AG10803 (cell line): ENCODE measurements at places on chromosomes 3 and 15.

- DNase-seq: peak; percentile 12
Measured at GRCh38 chr3:130688697-130689470, 57.7 kb downstream of the PIK3R4 start.

DNA sequence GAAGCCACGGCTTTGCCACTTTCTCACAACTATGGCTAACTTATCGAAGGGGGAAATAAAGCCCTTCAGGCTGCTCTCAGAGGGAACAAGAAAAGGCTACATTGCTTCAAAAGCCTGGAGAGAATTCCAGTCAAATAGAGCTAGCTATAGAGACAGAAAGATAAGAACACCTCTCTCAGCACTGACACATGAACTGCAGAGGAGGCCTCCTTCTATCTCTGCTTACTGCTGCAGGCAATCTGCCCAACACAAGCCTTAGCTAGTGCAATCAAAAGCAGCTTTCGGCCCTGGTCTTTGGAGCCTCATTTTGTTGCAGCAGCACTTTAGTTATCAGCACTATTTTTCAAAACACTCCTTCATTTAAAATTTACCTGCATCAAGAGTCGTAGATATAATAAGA, 118.4 kb upstream of the ROBO1 start:
- no peak for DNase-seq

DNA sequence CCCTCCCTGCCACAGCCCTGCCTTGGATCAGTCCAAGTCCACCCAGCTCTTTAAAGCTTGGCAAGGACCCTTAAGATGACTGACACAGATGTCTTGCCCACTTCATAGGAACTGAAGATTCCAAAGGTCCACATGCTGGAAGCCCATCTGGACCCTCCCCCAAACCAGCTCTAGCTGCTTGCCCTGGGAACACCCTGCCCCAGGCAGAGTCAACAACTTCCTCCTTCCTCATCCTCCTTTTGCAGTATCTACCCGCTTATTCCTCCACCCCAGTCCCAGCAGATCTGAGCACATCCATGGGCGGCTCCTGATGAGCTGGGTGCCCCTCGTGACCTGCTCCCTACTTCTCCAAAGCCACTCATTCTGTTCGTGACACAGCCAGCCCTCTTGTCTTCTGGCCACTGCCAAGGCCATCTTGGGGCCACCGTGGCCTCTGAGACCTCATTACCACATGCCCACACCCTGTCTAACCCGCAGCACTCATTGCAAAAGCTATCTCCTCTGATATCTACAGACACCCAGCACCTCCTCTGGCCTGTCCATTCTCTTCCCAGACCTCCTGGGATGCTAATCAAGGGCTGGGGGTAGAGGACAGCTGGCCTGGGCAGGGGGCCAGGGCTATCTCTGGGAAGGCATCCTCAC, 2.0 kb upstream of the PFKFB4 start:
- DNase-seq: no peak

GRCh38 chr3:192958219-192958872, 40.7 kb upstream of the MB21D2 start:
- DNase-seq: no peak

DNA sequence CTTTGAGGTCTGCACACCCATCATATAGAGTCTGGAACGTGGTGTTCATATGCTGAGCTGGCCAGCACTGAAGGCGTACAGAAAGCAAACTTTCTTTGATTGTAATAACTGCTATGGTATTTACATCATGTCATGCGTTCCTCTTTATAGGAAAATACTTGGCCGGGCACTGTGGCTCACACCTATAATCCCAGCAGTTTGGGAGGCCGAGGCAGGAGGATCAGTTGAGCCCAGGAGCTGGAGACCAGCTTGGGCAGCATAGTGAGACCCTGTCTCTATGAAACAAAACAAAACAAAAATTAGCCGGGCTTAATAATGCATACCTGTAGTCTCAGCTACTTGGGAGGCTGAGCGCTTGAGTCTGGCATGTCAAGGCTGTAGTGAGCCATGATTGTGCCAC, 3.4 kb upstream of the SNX22 start:
- DNase-seq: no peak

DNA sequence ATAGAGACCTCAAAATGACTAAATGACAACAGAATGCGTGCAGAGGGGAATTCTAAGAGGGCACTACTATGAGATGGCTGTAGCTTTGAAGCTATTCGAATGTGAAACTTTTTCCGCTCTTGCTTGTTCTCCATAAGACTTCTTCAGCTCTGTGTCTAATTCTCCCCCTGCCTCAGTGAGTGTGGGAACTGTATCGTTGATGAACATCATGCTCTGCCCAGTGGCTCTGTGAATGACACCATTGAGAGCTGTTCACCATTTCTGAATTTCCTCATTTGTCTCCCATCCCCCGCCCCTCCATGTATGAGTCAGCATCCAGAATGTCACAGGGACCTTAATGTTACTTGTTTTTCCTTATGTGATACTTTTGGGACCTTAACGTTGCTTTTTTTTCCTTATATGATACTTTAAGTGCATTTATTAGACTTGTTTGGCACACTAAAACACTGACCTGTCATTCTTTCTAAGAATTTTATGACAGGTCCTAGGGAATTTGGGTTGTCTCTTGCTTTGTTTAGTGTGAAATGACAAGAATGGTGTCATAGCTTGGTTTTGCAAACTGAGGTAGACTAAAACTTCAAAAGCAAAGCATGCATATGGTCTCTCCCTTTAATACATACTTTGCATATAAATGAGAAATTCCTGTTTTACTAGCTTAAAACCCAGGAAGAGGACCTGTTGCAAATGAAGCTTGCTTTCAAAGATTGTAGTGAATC, 99.6 kb downstream of the FNDC3B start:
- DNase-seq: no peak

DNA sequence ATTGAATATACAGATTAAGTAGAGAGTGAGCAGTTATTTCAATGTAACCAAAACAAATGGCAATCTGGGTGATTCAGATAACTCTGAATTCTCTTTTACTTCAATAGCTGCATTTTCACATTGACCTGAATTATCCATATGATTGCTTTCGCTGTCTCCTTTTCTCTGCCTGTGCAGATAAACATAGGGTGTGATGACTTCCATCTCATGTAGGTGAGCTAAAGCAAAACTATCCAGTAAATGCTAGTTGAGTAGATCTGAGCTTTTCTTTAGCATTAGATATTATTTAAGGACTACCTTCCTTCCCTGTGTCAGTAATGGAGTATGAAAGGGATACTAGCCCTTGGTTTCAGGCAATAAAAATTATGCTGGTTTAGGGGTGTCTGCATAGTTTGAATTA, 288.6 kb downstream of the OXSM start:
- DNase-seq: no peak

DNA sequence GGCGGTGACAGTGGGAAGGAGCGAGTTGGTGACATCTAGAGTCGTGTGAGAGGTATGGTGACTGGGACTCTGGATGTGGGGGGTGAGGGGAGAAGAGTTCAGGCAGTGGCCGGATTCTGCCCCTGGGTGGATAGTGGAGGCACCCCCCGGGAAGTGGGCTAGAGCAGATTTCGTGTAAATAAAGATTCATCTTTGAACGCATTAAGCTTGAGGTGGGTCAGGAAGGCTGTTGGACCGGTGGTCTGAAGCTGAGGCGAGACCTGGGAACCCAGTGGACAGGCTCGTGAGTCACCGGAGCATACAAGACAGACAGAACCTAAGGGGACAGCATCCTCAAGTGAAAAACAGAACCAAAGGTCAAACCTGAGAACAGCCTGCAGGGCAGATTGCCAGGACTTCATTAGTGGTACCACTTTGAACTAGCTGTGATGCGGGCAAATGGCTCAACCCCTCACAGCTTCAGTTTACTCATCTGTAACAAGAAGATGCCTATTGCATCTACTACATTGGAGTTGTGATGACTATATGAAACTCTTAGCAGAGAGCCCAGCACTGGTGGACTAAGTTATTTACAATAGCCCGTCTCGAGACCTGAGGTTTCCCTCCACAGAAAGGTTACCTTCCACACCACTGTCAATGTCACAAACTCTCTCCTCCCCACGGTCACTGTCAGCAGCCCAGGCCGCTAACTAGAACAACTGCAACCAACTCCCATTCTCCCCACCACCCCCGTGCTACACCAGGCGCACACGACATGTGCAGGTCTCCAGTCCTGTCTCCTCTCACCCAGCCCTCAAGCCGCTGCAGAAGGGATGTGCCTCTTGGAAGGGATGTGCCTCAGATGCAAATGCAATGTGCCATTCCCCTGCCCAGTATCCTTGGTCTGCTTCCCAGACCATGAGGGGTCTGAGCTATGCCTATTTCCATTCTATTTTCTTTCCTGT, 901 bp upstream of the CLN6 start:
- DNase-seq: peak; percentile 15

GRCh38 chr15:100672959-100673358, 70.6 kb downstream of the ASB7 start:
- DNase-seq: no peak

GRCh38 chr3:28053759-28054158, 187.7 kb upstream of the CMC1 start:
- peak; percentile 73 for DNase-seq

DNA sequence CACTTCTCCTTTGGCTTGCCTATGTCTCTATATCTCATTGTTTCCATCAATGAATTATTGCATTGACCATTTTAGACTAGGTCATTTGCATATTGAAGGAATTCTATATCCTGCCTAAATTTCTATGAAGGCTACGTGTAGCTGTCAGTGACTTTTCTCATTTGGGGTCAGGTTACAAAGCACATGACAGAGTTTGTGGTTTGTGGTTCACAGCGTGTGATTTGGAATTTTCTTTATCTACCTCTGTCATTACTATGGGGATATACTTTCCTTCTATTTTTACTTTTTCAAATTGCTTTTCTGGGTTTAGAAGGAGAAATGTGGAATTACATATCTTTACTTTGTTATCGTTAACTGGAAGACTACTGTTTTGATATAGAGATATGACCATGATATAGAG, 317.3 kb upstream of the CFAP20DC start:
- DNase-seq: no peak

DNA sequence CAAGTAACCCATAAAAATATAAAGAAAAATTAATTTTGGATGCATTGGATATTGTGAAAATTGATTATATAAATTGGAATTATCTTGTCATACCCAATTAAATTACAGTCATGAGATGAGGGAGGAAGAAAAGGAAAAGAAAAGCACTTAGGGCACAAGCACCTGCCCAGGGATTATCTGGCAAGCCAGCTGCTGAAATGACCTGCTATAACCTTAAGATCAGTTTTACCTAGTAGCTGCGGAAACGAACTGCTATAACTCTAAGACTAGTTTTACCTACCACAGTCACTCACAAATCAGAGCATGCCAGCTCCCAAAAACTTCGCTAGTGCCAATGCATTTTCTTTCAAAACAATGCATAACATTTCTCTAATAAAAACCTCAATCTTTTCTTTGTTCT, 26.2 kb downstream of the LRRFIP2 start:
- DNase-seq: no peak

- DNase-seq: peak; percentile 14
Measured at GRCh38 chr15:78810362-78811123, 721 bp downstream of the ADAMTS7 start.

DNA sequence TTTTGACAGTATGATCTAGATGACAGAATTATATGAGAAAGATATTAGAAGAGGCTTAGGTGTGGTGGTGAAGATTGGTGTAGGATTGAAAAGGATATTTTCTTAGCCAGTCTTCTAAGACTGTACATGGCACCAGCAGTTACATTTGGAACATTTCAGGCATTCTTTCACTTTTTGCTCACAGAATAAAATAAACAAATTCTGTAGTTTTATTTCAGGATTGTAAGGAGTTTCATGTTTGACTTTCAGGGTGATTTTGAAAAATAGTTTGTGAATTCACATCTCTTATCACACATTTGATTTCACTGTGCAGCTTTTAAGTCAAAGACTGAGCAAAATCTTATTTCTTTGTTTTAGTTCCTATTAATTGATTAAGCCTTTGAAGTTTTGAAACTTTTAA, 27.1 kb downstream of the DNAJC13 start:
- peak; percentile 21 for DNase-seq

DNA sequence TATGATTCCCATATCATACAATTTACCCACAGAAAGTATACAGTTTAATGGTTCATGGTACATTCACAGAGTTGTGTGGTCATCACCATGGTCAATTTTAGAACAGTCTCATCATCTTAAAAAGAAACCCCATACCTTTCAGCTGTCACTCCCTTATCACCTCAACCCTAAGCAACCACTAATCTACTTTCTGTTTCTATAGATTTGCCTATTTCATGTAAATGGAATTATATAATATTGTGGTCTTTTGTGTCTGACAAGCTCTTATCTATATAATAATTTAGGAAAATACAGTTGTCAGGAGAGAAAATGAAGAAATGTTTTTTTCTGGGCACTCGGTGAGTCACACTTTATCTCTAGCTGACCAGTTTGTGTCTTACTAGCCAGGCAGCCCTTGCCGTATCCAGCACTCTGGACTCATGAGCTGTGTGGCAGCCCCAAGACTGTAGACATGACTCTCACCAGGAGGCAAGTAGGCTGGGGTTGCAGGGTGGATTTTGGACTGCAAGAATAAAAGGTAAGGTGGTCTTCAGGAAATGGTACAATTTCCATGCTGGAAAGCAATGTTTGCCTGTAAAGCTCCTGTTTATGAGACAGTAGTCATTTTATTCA, 234.6 kb downstream of the THRB start:
- no peak for DNase-seq

DNA sequence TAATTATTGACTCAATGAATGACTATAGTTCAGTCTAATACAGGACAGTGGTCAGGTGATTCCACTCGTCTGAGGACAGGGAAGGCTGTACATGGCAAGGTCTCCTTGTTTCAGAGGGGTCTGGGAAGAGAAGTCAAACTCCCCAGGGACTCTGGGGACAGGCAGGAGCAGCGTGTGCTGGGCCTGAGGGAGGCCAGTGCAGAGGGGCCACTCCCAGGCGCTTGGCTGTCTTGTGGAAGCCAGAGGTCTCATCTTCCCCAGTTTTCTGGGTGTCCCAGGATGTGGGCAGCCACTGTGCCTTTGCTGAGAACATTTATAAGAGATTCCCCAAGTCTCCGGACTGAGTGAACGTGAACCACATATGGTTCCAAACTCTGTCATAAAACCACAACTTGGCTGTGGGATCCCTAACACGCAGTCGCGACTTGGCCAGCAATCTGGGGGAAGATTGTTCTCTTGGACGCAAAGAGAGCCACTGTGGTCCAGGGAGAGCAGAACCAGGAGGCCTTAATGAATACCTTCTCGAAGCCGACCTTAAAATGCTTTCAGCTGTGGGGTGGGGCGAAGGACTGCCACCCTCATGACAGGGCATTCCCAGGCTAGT, 30.4 kb downstream of the BHLHE40 start:
- peak; percentile 84 for DNase-seq

- DNase-seq: no peak
Measured at GRCh38 chr15:53841651-53842050, 82.2 kb upstream of the WDR72 start.

DNA sequence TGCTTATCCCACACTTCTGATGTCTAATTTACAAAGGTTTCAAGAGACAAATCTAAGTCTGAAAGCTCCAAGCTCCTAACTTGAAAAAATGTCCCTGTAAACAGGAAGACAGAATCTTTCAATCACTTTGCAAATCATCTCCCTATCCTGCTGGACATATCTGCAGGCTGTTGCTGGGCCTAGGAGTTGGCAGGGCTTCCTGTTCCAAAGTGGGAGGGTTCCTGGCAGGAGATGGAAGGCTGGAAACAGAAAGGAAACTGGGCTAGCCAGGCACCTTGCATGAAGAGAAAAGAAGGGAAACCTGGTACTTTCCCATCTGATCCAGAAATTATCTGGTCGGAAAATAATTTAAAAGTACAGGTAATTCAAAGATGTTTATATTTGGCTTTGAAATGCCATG, 227.3 kb upstream of the IL12A start:
- DNase-seq: peak; percentile 65

GRCh38 chr3:128575777-128576176, 74.8 kb downstream of the RPN1 start:
- no peak for DNase-seq

- no peak for DNase-seq
Measured at GRCh38 chr15:38611228-38611627, 46.6 kb upstream of the RASGRP1 start.
